Cerebellar nuclear complex (tissue), 1 donor: ENCODE measurements at places on chromosomes 16 and 17.
A peak's percentile ranks its signal among the peaks of the same experiment; 100 is the strongest.

DNA sequence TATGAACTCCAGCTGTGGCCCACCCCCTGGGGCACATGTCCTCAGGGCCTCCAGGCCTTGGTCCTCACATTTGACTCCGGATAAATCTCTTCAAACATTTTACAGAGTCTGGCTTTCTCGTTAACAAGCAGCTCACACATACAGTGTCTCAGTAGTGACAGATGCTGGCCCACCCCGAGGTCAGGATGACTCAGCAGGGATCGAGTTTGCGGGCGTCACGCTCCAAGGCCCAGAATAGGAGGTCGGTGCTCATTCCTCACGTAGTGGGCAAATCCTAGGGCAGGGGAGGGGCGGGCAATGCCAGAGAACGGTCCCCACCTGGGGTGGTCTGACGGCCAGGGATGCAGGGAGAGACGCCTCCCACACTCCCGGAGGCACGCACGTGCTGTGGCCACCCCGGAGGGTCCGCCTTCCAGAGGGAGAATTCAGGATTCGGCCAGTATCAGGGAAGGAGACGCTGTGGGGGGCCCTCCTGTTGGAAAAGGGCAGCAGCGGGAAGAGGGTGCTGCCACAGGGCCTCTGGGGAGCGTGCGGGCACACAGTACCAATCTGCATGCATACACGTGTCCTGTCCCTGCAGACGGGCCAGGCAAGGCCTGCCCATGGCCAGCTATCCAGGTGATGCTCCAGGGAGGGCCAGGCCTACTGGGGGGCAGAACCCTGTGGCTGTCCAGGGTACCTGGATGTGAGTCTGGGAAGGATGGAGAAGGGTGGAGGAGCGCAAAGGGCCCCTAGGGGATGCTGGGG is 8.6 kb downstream of the SLC7A5 start:
- no peak for DNase-seq

- no peak for DNase-seq
These were observed 26.4 kb downstream of the NMT1 start for GRCh38 chr17:45087504-45087975.

- DNase-seq: no peak
These were observed 70.1 kb downstream of the SREBF1 start for GRCh38 chr17:17766744-17767120.

DNA sequence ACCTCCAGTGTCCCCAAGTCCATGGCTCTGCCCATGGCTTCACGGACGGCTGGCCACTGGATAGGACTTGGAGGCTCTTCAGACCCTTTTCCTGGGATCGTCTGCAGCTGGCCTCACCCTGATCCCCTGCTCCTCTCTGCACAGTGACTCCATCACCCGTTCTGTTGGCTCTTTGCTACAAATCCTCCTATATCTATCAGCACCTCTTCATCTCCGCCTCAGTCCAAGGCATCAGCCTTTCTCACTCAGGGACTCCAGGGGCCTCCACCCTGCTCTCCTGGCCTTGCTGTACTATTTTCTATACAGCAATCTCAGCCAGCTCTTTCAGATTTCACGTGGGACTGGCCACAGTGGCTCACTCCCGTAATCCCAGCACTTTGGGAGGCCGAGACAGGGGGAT is 10.7 kb upstream of the SNN start:
- DNase-seq: no peak

DNA sequence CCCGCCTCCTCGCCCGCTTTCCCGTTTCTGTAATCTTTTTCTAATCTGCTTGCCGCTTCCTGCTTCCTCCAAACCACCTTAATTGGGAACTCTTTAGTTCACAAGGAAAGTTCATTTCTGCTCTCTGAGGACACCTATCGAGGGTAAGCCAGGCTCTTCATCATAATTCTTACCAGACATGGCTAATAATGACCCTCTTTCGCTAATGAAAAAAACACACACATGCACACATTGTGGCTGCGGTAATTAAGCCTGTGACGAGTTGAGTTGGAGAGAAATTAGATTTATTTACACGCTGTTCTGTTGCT is 100.6 kb downstream of the ZNF423 start:
- DNase-seq: no peak

- peak; percentile 60 for DNase-seq
These were observed at the start of gene G6PC3 for GRCh38 chr17:44070455-44071197. TSS of gene G6PC3 (plus strand) at chr17:44070735. CDS start at chr17:44070966, 231 bp downstream.

DNA sequence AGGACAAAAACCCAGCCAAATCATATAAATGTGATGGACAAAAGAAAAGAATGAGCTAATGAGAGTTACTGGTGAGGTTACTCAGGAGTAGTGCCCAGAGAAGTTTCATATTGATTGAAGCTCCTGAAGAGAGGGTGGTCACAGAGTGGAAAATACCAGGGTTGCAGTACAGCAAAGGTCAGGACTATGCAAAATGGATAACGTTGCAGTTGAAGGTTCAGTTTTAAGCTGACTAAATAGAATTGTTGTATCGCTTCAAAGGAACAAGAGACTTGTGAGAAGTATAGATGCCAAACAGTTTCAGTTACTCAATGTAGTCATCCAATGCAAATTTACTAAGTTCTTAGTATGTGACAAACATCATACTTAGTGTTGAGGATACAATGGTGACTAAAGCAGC is 47.1 kb downstream of the ABCA8 start:
- DNase-seq: no peak

GRCh38 chr16:69861292-69862030 is 89.7 kb upstream of the CLEC18A start:
- peak; percentile 5 for DNase-seq

- no peak for DNase-seq
These were observed 15.7 kb upstream of the RPL38 start for GRCh38 chr17:74187761-74188160.

DNA sequence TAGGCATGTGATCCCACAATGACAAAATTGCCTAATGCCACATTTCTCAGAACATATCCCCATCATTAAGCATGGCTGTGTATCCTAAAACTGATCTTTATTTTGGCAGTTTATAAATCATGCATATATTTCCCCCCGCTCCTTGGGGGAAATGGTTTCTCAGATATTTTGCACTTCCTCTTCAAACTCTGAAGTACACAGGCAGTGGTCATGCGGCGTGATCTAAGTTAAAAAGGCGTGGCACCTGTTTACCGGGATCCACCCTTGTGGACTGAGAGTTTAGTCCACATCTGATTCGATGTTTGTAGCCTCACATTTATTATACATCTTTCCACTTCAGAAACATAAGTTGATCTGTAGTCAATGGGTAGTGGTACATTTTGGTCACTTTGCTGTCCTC is 51.4 kb downstream of the USP10 start:
- DNase-seq: no peak
